Heart left ventricle (tissue), 16 donors: ENCODE measurements at places on chromosomes 3 and 15.

DNA sequence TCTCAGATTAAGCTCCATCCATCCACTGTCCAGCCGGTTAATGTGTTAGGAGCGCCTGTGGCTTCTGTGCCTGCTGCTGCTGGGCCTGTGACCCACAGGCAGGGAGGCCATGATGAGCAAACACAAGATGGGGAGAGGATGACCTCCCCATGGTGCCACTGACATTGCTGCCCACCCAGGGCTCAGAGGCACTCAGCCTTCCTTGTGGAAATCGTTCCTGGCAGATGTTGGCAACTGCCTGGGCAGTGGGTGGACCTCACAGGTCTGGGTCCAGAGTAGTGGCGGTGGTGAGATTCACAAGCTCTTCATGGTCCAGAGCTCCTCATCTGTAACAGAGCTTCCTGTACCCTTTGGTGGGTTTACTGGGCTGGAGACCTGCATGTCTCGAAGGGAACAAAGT lies 38.6 kb downstream of the SCN5A start:
- no peak for DNase-seq

- no peak for DNase-seq
Measured at GRCh38 chr3:197484204-197484901, 71.4 kb downstream of the BDH1 start.

DNA sequence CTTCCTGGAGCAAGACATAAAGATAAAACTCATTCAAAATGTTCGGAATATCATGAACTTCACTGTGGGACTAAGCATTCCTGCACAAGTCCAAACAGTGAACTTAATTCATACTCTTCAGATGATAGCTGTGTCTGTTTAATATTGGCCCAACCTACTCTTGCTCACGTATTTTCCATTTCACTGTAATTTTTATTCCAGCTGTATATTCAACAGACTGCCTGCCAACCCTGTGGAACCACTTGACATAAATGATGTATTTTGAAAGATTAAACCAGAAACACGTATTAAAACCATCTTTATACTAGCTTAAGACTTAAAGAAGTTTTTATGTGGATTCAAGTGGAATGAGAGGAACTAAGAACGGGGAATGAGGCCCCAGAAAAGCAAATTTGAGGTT lies 172.5 kb downstream of the TMEM108 start:
- DNase-seq: no peak

DNA sequence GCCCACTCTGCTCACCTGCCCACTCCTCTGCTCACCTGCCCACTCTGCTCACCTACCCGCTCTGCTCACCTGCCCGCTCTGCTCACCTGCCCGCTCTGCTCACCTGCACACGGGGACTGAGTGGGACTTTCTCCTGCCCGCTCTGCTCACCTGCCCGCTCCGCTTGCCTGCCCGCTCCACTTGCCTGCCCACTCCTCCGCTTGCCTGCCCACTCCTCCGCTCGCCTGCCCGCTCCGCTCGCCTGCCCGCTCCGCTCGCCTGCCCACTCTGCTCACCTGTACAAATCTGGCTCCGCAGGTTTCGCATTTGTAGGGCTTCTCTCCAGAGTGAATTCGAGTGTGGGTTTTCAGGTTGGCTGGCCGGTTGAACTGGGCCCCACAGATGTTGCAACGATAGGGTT lies 20.0 kb downstream of the BCL6 start:
- no peak for DNase-seq

GRCh38 chr3:120094776-120095225 lies 554 bp upstream of the GSK3B start:
- no peak for DNase-seq

- DNase-seq: no peak
Measured at GRCh38 chr3:18355832-18356231, 69.3 kb downstream of the SATB1 start.

GRCh38 chr3:56923526-56924224 lies 121.9 kb upstream of the ARHGEF3 start:
- peak; percentile 71 for DNase-seq

- DNase-seq: peak; percentile 46
Measured at GRCh38 chr15:40847223-40847961, 3.5 kb downstream of the SPINT1 start.

DNA sequence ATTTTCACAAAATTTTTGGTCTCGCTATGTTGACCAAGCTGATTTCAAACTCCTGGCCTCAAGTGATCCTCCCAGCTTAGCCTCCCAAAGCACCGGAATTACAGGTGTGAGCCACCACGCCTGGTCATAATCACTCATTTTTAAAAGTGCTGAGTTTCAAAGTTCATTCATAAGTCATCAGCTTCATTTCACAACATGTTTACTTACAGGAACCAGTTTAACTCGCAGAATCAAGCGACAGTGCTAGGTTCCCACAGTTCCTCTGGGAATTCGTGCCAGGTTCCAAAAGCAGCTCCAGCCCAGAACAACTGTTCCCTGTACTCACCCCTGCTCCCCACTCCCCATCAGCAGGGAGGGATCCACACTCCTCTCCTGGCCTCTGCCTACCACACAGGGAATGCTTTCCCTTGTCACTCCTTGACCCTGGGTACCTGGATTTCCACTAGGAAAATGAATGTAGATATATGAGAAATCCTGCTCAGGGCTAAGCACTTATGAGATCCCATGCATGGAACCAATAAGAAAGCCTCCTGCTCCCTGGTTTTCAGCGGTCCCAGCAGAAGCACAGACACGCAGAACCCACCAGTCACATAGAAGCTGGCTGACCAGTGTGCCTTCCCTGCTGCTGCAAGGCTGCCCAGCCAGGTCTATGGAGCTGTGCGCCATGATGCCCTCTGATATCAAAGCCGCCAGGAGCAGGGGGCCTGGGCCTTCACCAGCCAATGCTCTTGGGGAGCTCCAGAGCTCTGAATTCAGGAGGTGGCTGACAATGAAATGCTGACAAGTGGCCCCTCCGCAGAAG lies 72.3 kb downstream of the ITGB5 start:
- no peak for DNase-seq

GRCh38 chr15:52008698-52009434 lies 10.2 kb upstream of the MAPK6 start:
- no peak for DNase-seq

DNA sequence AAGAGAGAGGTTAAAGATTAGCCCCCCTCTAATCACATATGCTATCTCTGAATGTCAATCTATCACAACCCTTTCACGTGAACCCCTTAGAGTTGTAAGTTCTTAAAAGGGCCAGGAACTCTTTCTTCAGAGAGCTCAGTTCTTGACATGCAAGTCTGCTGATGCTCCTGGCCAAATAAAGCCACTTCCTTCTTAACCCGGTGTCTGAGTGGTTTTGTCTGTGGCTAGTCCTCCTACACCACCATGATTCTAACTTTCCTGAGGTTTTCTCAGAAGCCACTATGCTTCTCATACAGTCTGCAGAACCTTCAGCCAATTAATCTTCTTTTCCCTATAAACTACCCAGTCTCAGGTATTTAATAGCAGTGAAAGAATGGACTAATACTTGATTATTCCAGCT lies 231.1 kb upstream of the CNTN6 start:
- no peak for DNase-seq

DNA sequence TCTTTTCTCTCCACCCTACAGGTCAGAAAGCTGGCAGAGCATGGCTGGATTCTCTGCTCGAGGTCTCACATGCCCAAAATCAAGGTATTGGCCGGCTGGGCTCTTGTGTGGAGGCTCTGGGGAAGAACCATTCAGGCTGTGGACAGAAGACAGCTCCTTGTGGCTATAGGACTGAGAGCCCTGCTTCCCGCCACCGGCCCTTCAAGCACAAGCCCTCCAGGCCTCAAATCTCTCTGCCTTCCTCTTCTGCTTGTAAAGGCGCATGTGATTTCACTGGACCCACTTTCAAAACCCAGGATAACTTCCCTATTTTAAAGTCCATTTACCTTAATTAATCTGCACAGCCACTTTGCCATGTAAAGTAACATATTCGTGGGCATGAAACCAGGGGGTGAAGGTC lies 36.2 kb upstream of the MGLL start:
- no peak for DNase-seq

DNA sequence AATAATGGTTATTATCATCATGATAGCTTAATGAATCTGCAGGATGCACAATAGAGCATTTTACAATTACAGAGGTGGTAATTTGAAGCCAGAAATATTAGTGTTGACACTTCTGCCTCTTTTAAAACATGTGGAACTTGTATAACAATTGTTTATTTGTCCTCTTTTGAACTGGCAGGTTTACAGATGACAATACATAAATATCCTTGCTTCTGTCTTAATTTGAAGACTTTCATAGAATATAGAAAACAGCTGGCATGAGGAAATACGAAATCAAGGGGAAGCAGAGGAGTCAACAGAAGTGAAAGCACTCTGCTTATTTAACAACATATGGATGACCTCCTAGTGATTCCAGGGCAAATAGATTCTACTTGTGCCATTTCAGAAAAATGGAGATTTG lies 270.5 kb upstream of the SGO1 start:
- no peak for DNase-seq

DNA sequence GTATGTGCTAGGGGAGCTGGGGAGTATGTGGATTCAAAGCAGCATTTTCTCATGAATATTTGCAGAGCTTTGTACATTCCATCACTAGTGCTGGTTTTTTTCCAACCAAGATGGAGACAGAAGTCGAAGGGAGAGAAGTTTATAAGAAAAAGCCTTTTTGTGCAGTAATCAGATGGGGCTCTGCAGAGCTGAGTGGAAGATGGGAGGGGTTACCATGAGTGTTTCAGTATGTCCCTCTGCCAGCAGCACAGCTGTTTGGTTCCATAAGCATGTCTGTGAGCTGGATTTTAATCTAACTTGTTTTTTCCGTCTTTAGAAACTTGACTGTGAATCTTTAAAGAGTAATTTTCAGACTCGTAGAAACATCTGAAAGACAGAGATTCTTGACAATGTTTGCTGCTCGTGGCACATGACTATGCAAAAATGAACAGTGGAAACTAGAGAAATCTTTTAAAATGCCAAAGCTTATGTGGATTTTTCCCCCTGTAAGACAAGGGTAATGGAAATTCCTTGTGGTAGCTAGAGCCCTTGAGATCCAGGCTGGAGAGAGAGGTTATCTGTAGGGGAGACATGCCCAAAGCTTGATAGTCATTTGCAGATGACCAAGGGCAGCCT lies 20.3 kb downstream of the STARD9 start:
- no peak for DNase-seq

DNA sequence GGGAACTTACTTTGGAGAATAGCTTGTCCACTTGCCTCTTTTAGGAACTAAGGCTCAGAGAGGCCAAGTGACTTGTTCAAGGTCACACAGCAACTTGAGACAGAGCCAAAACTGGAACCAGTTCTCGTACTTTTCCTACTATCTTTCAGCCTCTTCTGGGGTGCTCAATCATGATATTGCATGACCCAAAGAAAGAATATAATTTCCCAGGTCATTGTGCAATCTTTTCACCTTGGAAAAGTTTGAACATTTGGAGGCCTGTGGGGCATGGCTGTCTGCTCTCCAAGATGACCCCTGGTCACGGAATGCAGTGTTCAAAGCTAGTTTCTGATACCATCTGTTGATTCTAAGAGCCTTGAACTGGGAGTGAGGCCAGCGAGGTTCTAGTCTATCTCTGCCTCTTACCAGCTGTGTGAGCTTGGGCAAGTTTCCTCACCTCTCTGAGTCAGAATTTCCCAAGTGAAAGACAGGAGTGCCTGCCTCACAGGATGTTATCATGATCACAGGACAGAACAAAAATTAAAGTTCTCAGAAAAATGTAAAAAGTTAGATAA lies 89.7 kb downstream of the BDH1 start:
- no peak for DNase-seq

GRCh38 chr15:84855136-84855535 lies 29.3 kb upstream of the SLC28A1 start:
- DNase-seq: no peak

- DNase-seq: peak; percentile 6
Measured at GRCh38 chr15:25725758-25726157, 137.4 kb downstream of the ATP10A start.

DNA sequence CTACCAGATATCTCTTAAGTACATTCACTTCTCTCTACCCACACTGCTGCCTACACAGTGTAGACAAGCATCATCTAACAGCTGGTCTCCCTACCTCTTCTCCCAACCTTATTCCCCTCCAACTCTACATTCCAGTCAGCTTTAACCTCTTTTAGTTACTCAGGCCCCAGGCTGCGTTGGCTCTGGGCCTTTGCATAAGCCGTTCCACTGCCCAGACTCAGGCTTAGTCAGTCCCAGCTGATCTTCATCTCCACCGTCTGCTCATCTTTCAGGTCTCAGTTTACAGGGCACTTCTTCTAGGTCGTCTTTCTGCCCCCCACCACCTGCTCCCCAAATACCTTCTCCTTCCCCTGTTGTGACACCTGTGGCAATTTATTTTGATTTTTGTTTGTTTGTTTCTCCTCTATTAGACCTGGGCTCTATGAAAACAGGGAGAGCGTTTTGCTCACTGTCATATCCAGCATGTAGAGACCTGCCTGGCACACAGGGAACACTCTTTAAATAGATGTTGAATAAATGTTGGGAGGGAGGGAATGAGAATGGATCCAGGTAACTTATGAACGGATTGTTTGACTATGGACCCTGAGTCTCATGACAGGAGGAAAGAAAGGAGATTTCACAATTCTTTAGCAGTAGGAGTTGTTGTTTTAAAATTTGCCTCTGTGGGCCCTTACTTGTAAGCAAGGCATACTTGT lies 11.1 kb downstream of the SLC27A2 start:
- no peak for DNase-seq

DNA sequence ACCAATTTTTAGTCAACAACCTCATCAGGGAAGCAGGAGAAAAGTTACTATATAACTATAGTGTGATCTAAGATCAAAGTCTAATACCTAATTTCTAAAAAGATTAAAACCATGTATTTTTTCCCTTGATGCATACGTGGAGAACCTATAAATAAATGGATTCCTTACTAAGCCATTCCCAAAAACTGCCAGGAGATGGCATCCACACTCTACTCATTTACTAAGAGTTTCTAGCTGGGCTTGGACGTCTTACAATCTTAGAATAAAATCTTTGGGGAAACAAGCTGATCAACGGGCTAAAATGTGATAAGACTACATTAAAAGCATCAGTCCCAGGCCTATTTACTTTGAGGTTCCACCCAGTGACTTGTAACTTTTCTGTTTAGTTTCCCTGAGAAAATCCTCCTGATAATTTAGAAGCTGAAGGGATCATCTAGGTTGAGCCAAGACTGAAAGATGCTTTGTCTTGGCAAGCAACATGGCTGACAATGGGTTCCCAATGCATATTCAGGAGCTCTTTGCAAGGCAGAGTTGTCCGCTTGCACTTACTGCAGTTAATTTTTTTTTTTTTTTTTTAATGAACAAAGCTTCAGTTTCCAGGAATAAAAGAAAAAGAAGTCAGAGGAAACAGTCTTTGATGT lies 85.5 kb upstream of the FGF12 start:
- no peak for DNase-seq

DNA sequence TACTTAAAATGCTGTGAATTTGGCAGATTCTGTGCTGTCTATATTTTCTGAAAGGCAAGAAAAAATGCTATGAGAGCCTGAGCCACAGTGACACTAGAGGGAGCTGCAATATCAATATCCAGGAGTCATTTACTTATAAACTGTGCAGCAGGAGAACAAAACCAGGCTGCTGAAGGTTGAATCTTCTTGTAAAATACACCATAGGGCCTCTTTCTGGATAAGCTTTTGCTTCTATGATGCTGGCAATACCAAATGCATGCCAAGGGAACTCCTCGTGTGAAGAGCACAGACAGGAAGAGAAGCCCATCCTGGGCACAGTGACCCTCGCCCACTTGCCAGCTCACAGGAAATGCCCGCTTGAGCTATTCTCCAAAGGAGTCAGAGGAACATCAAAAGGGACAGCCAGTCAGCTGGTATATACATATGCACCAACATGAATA lies 48.0 kb upstream of the TSPAN3 start:
- DNase-seq: peak; percentile 37

- no peak for DNase-seq
Measured at GRCh38 chr3:69612791-69613190, 126.5 kb upstream of the MITF start.

- no peak for DNase-seq
Measured at GRCh38 chr3:20878691-20879090, 692.7 kb upstream of the SGO1 start.
